T-helper 17 cell (primary cell): ENCODE measurements at places on chromosomes 11 and 22.

DNA sequence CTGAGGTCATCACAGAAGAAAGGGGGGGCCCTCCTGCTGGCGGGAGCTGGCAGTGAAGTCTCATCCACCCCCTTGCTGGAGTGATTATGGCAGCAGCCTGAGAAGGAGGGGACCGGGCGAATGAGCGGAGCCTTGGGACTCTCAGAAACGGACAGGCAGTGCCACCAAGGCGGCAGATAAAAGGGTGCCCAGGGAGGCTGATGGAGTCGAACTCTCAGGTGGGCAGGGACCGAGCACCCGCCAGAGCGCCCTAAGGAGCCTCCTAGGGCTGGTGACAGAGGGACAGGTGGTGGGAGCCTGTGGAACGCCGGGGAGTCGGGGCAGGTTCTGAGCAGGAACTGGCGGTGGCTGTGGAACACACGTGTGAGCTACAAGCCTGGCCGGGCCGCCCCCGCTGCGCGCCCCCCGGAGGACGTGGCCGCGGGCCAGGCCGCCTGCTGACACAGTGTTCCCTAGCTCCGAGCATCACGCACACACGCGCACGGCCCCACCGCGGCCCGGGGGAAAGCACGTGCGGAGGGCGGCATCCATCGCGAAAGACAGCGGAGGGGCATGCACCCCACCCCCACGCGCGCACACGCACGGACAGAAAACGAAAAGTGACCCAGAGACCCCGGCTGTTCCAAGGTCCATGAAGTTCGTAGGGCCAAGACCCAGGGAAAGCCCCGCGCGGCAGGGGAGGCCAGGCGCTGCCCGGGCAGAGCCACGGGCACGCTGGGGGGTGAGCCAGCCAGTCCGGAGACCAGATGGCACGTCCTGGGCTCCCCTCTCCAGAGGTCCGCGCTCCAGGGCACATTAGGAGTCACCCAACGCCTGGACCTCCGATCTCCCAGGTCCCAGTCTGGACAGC, 1.0 kb downstream of the VWCE start:
- DNase-seq: no peak

- no peak for DNase-seq
These were observed 268.9 kb downstream of the LRRC4C start for GRCh38 chr11:41190437-41191082.

- DNase-seq: no peak
These were observed 12.0 kb upstream of the STK33 start for GRCh38 chr11:8605971-8606563.

DNA sequence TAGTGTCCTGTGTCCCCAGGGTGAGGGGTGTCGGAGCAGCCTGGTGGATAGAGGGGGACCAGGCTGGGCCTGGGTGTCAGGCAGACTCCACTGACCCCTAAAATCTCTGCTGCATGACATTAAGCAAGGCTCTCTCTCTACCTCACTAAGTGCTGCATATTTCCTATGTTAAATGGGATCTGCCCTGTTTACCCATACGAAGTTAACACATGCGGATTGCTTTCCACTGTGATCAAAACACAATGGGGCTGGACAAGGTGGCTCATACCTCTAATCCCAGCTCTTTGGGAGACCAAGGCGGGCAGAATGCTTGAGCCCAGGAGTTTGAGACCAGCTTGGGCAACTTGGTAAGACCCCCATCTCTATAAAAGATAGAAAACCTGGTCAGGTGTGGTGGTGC, 426.2 kb downstream of the MIAT start:
- no peak for DNase-seq

- no peak for DNase-seq
These were observed 56.4 kb downstream of the SGSM3 start for GRCh38 chr22:40426594-40427333.

DNA sequence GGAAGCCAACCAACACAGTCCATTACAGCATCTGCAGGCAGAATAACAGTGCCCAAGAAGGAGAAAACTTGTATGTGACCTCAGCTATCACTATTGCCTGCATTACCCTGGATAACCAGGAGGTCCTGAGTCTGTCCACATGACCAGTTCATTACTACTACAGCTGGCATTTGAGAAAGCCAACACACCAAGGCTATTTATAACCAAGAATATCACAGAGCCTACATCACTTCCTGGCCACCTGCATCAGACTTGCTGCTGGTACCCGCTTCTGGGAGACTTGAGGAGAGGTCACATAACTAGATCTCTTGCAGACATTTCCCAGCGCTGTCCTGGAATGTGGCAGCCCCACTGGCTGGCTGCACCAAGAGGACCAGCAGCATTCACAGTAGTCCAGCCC, 11.1 kb upstream of the OR56B4 start:
- DNase-seq: no peak

- DNase-seq: no peak
These were observed 230.2 kb downstream of the METTL15 start for GRCh38 chr11:28338371-28338770.

- DNase-seq: no peak
These were observed 2.3 kb upstream of the PLCB3 start for GRCh38 chr11:64249038-64249437.

DNA sequence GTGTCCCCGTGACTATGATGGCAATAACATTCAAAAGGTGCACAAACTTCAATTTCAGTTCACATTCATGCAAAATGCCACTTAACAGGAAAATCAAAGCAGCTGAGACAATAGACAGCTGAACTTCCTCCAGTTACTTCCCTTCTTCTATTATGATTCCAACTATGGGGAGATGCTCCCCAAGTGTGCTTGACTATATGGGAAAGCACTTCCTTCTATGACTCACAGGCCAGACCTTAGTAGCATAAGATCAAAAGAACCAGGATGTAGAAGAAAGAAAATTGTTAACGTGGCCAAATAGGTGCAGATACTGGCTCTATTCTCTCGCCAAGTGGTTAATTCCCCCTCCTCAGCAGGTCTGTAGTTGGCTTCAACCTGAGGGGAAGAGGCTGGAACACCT, 7.8 kb upstream of the FAT3 start:
- DNase-seq: no peak

- no peak for DNase-seq
These were observed 22.6 kb upstream of the OR56B1 start for GRCh38 chr11:5713695-5714094.

- DNase-seq: no peak
These were observed 623 bp downstream of the NDUFS8 start for GRCh38 chr11:68031144-68031464.

DNA sequence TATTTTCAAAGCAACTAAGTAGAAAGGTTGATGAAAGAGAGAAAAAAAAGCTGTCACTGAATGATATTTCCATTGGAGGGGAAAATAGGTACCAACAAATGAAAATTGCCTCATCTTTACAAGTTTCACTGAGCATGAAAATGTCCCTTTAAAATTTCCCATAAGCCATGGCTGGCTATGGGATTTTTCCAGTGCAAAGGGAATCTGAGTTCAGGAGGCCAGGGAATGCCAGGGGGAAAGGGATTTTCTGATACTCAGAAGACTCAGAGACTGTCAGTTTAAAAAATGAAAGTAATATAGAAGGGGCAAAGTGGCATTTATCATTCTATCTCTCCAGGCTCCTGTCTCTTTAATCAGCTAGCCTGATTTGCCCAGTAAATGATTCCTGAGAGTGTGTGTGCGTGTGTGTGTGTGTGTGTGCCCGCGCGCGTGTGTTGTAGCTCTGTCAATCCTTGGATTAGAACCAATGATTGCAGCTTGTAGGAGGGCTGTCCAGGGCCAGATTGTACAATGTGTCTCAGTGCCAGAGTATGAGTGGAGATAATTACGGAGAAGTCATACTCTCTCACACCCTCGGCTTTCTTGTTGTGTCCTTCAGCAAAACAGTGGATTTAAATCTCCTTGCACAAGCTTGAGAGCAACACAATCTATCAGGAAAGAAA, at the start of gene NTM:
Gene NTM, plus strand, starts transcription at position 526 of the 662 bp plus-strand sequence.
- DNase-seq: no peak

GRCh38 chr11:88039476-88040147, 135.6 kb downstream of the RAB38 start:
- no peak for DNase-seq

- DNase-seq: no peak
These were observed 724.3 kb downstream of the TBC1D22A start for GRCh38 chr22:47486569-47487312.

- no peak for DNase-seq
These were observed 149.8 kb downstream of the TTC17 start for GRCh38 chr11:43508511-43508918.

- no peak for DNase-seq
These were observed 997.5 kb downstream of the TBC1D22A start for GRCh38 chr22:47759909-47760308.

DNA sequence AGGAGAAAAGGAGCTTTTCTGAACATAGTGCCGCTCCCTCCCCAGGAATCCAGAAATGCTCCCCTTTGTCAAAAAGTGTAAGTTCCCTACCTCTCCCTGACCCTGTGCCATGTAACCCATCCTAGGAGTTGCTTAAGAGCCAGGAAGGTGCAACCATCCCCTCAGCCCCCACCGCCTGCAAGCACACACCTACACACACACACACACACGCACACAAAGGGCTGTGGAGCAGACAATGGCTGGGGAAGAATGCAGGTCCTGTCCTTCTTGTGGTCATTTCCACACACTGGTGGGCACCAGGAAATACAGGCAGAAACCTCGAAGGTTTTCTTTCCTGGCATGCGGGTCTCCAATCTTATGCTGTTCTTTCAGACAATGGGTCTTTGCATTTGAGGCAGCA, 1.2 kb downstream of the P2RX3 start:
- no peak for DNase-seq

DNA sequence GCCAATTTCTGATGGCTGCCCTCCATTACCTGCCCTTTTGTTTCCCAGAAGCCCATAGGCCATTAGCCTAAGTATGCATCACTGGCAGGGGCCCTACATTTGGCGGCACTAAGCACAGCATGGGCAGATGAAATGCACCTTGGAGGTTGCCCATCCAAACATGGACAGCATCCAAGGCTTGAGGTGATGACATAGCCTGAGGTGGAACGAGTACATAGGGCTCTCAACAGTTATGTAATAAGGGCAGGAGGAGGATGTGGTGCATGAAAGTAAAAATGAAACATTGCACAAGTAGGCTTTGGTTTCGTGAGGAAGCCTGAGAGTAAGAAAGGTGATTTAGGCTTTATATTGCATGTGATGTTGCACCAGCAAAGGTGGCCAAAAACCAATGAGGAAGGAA, 148.1 kb downstream of the FAM76B start:
- DNase-seq: no peak

DNA sequence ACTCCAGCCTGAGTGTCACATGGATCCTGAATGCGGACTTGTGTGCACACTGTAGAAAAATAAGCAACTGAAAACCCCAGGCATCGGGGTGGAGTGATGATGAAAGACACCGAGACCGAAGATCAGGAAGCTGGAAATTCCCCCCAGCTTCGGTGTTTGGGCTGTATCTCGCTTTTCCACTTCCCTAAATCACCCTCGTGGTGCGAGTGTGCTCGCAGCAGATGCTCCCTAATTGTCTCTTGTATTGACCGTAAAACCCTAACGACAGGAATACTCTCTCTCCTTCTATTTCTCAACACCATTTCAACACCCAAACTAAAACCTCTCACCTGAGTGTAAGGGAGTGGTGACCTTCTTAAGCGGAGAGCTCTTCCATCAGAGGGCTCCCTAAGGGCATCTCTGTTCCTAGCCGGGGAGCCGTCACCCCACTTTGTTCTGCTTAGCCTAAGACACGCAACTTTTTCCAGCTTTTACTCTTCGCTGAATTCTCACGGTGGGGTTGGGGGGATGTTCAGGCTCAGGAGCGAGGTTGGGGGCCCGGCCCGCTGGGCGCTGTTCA, 635 bp upstream of the GRK3 start:
- DNase-seq: no peak

- no peak for DNase-seq
These were observed 951.5 kb downstream of the TBC1D22A start for GRCh38 chr22:47713941-47714340.

- no peak for DNase-seq
These were observed 20.2 kb upstream of the SHISAL1 start for GRCh38 chr22:44332946-44333345.

DNA sequence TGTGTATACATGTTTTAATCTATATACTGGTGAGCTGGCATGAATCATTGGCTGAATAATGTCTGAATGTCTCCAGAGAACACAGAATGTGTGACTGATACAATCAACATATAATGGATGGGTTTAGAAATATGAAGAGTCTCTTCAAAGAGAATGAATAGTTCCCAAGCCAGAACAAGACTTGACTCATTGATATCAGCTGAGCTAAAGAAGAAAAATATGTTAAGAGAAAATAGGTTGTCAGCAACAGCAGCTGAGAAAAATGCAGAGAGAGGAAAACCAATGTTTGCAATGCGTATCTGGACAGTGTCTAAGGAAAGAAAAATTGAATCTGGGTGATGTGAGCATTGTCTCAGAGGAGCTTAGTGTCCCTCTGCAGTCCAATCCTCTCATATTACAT, 1281.8 kb upstream of the TENM4 start:
- no peak for DNase-seq

DNA sequence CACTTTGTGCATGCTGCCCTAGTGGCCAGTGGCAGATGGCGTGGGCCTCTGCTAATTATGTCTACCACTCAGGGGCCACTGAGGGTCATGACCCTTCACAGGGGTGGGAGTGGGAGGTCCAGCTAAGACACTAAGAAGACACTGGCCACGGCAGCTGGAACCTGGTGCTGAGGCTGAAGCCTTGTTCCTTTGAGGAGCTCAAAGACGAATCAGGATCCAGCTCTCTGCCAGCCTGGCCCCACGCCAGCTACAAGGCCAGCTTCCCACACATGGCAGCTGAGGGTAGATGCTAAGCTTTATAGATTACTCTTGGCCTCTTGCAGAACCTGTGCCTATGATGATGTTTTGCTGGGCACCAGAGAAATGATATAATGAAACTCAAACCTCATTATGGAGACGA, 226.3 kb downstream of the DSCAML1 start:
- DNase-seq: no peak

DNA sequence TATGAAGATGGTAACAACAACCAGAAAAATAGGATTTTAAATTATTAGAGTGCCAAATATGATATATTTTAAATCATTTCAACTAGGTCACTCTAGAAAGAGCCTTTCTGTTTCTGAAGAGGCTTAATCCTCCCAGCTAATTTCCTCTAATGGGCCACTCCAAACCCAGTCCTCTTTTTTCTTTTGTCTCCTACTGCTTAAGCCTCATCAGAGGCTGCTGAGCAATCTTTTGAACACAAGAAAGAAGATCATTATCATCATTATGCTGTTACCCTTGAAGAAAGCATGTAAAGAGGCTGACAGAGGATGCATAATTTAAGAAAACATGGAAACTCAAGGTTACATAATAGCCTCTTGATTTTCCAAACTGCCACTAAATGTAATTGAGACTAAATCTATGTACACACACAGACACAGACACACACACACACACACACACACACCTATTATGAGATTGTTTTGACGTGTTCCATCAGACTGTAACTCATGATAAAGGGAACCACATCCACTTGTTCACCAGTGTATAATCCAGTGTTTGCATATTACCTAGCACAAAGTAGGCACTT, 519.6 kb downstream of the METTL15 start:
- DNase-seq: no peak

DNA sequence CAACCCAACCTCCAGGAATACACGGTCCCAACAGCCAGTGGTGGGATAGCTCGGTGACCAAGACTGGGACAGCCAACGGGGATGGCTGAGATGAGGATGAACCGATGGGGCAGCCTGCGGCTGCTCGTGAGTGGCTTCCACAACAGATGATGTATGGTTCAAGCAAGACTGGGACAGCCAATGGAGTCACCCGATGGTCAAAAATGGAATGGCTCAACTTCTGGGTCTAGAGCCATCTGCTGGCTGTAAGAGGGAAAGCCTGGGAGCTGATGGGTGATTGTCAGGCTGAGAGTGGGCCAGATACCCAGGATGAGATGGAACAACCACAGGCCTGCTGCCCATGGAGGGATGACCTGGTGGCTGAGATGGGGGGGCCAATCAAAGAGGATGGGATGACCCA, 35.5 kb downstream of the SYT7 start:
- no peak for DNase-seq
